ENCODE measurements at places on chromosomes 5 and 9.

DNA sequence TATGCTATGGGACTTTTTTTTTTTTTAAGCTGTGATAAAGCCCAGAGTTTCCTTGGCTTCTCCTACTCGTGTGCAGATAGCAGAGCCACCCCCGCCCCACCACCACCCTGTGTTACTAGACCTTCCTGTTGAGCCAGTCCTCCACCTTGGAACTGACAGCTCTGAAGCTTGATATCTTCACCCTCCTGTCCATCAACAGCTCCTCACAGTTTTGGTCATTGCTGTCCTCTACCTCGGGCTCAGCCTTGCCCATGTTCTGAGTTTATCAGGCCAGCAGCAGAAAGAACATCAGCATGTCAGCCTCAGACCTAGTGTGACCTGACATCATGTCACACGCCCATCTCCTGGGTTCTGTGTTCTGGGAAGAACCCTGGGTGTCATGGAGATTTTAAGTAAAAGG lies 167.1 kb upstream of the RAI14 start:
- DNase-seq, result no peak

- no peak for DNase-seq
Observed at GRCh38 chr5:32126691-32127090, 47.4 kb downstream of the GOLPH3 start.

DNA sequence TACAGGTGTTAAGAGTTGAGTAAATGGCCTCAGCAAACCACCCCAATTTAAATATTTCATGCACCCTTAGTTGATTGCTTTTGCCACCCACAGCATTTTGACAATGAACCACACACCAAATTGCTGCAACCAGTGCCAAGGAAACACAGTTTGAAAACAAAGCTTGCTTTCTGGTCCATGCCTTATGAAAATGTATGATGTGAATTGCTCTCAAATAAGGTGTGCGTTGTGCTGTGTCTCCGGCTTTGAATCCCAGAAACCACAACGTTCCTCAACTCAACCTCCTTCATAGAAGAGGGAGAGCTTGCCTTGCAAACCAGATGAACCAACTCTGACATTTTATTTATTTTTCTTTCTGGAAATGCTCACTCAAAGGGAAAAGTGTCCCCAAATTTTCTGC lies 762.7 kb downstream of the TLE1 start:
- no peak for DNase-seq

GRCh38 chr9:105308461-105309341 lies 64.2 kb downstream of the SLC44A1 start:
- DNase-seq, result no peak

- DNase-seq, result no peak
Observed at GRCh38 chr5:82023644-82024043, 51.8 kb downstream of the ATG10 start.

DNA sequence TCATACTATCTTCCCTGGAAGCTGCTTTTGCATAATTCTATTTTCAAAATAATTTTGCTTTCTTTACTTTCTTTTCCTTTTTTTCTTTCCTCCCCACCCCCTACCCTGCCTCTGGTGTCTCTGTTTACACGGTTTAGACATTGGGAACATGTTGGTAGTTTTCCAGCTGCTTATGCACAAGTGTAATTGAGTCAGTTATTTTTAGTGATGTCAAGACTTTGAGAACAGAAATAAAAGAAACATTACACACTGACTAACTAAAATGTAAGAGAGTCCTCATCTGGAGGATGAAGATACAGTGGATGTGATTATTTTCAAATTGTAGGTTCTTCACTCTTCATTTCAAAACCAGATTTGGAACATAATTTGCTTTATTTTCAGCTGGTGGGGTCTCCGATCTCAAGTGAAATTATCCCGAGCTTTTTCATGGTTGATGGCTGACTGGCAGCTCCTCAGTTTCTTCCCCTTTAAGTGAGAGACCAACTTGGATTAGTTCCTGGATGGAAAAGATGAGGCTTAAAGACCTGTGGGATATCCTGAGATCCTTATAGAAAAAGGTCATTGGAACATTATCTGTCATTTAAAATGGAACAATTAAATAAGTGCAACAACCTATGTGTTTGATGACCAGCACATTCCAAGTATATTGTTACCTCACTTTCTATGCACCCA lies 154.4 kb upstream of the ZNF462 start:
- no peak for DNase-seq

DNA sequence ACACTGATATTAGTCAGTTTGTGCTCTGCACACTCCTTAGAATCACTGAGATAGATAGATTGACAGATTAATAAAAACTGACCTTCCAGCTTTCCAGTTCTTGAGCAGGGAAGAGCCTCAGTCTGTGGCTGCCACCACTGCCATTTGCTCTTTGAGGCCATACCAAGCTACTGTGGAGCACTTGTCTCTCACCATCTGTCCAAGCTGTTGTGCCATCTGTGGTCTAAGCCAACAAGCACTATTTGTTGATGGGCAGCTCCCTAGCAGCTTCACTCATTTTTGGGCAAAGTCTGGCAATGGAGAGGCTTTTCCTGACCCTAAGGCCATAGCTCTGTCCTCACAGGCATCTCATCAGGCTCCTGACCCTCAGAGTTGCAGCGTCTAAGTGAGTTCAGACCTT lies 30.4 kb downstream of the HTR1A start:
- no peak for DNase-seq

DNA sequence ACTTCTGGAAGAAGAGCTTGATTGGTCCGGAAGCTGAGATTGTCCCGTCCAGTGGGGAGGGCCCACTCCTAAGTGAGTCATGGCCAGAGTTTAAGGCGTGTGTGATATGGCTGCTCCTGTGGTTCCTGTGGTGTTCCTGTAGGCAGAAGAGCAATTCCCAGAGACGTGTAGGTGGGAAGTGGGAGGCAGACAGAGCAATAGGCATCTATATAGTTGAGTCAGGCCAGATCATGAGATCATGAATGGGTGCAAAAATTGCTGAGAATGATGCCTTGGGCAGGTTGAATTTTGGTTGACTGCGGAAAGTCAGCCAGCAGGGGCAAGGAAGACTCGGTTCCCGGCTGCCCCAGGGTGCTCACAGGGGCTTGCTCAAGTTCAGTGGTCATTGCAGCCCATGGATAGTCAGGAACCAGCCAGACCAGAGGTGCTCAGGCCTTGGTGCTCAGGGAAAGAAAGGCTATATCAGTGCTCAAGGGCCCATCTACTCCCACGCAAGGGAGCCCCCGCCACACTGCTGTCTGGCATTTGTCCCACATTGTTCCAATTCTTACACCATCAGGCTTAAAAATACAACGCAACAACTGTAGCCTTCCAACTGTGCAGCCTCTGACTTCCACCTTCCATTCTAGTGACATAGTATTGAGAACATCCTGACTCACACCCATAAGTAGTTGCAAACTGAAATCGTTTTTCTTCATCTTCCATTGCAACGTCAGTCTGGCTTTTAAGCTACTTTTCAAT lies 21.0 kb upstream of the GSN start:
- DNase-seq, result no peak

- DNase-seq, result no peak
Observed at GRCh38 chr5:25094219-25094618, 449.4 kb upstream of the CDH10 start.

GRCh38 chr5:52757527-52757926 lies 30.2 kb upstream of the ITGA1 start:
- DNase-seq, result no peak

GRCh38 chr9:3721096-3721495 lies 195.3 kb upstream of the RFX3 start:
- no peak for DNase-seq

DNA sequence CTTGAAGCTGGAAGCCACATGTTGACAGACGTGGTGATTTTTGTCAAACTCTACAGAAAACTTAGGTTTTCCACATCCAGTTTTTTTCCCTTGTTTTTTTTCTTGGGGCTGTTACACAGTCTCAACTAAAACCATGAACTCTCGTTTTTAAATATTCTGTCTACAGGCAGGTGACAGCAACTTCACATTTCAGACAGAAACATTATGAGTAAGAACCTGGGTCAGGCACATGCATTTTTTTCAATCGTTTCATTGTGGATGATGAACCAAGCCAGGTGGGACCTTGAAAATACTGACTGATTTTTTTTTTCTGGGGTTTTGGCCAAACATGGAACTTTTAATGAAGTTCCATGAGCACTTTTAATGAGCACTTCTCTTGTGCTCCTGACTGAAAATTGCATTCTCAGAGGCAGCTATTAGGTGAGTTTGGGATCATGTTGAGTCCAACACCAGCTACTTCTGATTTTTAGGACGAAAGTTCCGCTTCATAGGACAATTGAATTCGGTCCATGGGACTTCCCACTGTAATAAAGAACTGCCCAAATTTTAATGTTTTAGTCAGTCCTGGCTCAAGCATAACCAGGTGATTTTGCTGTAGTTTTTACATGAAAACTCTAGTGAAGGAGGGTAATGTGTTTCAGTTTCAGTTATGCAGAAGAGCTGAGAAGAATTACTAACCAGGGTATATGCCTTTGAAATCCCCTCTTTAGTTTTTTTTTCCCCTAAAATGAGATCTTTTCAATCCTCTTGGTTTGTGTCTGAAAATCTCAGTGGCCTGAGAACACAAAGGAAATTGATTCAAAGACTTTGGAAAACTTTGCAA lies 93.2 kb upstream of the ADAMTS16 start:
- no peak for DNase-seq

DNA sequence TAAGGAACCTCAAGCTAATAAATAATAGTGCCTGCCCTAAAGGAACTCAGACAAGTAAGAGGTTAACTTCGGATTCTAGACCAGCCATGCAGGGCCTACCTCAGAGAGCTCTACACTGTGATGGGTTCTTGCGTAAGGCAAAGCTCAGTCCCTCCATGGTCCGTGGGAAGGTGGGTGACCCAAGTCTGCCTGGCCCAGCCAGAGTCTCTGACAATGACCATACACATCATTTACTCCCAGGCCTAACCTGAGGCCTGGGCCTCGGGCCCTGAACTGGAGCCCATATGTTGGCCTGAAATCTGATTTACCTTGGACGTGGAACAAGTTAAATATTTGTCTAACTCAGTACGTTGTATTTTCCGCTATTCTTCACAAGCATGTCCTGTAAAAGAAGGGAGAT lies 55.1 kb downstream of the TMEM174 start:
- no peak for DNase-seq

DNA sequence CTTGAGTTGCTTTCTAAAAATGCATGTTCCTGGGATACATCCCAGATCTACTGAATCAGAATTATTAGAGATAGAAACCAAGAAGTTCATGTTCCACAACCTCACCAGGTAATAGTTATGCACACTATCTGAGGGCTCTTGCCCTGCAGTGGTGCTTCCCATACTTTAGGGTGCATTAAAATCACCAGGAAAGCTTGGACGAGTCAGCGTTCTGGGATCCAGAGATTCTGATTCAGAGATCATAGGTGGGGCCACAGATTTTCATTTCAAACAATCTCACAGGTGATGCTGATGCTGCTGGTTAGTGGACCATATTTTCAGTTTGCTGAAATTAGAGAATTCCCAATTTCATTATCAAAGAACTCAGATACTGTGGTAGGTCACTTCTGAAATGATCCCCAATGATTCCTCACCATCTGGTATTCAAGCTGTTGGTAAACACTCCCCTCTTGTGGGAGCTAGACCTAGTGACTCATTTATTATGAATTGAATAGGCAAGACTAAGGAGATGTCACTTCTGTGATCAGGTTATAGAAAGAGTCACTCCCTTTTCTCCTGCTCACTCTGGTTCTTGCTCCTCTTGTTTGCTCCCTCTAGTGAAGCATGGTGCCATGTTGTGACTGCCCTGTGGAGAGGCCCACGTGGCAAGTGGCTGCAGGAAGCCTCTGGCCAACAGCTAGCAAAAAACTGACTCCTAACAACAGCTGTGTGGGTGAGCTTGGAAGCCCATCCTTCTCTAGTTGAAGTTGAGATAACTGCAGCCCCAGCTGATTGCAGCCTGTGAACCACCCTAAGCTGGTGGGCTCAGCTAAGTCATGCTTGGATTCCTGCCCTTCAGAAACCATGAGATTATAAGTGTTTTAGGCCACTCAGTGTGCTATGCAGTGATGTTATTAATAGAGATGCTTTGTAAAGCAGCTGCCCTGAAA lies 59.8 kb downstream of the SH3TC2 start:
- no peak for DNase-seq

GRCh38 chr5:154296525-154297159 lies 106.1 kb downstream of the GALNT10 start:
- no peak for DNase-seq

DNA sequence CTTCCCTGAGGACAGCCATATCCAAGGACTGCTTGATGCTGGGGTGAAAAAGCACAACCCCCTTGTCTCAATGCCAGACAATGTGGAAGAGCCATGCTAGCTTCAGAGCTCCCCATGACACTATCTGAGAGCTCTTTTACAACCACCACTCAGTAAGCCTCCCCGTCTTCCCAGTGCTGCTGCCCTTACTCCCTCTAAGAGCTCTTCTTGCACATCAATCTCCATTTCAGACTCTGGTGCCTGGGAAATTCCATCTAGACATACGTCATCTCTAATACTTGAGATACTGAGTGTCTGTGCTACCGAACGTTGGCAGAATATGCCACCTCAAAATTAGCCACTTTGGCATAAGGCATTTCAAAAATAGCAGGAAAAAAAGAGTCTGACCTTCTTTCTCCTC lies 94.5 kb downstream of the EDIL3 start:
- DNase-seq, result no peak

DNA sequence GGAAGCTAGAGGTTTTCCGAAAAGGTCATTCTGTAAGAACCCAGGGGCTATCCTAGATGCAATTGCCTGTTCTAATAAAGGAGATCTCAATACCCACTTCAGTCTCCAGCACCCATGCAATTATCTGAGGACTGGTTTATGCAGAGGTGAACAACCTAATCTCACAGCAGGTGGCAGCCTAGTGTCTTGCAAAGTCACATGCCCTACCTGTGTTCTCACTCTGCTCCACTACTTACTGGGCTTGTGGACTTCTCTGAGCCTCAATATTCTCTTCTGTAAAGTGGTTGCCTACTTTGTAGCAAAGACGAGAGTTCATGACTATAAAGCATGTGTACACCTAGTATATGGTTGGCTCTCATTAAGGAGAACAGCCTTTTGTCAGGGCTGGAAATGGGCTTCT lies 21.0 kb upstream of the ALDH1B1 start:
- peak; percentile 33 for DNase-seq

- DNase-seq, result no peak
Observed at GRCh38 chr9:91120200-91120599, 241.5 kb downstream of the AUH start.

DNA sequence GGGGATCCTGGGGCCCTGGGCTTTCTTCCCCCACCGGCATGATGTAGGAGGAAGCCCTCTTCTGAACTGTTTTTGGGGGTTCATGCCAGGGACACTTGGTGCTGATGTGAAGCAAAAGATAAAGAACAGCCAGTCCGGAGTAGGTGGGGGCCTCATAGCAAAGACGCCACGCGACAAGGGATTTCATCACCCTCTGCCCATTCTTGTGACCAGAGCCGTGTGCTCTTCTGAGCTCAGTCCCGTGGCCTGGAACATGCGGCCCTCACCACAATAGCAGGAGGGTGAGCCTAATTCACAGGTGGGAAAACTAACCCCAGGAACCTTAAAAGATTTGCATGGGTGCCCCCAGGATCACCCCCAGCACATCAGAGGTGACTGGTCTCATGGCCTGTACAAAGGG lies 225.9 kb downstream of the HSPA4 start:
- no peak for DNase-seq

GRCh38 chr9:108463932-108464606 lies 391.7 kb downstream of the ACTL7B start:
- no peak for DNase-seq

All from BE2C (cell line).